ENCODE measurements at places on chromosomes 7 and 10.

- DNase-seq: no peak
Observed at GRCh38 chr7:39265641-39266591, 288.2 kb downstream of the POU6F2 start.

DNA sequence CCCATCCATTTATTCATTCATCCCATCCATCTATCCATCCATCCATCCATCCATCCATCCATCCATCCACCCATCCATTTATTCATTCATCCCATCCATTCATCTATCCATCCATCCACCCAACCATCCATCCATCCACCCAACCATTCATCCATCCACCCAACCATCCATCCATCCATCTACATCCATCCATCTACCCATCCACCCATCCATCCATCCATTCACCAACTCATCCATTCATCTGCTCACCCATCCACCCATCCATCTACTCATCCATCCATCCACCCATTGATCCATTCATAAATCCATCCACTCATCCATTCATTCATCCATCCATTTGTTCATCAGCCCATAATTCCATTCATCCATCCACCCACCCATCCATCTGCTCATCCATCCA is 56.4 kb downstream of the PFKFB3 start:
- DNase-seq: no peak

DNA sequence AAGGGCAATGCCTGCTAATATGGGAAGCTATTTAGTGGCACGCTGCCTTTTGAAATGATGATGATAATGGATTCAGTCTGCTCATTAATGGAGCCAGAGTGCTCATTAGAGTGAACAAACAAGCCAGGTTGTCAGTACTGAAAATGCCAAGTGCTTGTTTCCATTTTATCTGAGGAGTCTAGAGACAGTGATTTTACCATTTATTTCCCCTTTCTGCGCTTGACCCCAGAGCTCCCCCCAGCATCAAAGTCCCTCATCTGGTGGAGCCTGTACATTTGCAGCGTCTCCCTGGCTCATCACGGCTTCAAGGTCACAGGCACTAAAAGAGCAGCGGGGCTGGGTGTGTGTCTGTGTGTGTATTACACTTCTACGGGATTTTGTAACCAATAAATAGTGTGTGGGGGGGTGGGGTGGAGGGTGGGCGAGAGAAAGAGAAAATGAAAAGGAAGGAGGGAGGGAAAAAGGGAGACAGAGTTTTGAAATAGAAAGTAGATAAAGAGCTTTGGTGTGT is 553.8 kb downstream of the TFEC start:
- DNase-seq: no peak

DNA sequence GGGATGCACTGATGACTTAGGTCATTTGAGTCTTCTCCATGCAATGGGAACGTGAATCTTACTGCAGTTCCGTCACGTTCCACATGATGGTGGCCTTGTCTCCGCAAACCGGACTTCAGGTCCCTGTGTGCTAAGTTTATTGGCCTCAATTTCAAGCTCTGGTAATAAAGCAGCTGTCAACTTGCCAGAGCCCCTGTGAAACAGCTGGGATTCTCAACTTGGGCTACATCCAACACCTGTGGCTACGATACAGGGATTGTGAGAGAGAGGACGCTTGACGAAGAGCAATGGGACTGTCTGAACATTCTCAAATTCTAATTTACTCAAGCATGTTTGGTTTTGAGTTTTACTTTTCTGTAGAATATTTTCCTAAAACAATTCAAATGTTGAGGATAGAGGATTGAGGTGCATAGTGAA is 174.2 kb downstream of the PTN start:
- no peak for DNase-seq

GRCh38 chr7:55081472-55082227 is 62.8 kb downstream of the EGFR start:
- no peak for DNase-seq

DNA sequence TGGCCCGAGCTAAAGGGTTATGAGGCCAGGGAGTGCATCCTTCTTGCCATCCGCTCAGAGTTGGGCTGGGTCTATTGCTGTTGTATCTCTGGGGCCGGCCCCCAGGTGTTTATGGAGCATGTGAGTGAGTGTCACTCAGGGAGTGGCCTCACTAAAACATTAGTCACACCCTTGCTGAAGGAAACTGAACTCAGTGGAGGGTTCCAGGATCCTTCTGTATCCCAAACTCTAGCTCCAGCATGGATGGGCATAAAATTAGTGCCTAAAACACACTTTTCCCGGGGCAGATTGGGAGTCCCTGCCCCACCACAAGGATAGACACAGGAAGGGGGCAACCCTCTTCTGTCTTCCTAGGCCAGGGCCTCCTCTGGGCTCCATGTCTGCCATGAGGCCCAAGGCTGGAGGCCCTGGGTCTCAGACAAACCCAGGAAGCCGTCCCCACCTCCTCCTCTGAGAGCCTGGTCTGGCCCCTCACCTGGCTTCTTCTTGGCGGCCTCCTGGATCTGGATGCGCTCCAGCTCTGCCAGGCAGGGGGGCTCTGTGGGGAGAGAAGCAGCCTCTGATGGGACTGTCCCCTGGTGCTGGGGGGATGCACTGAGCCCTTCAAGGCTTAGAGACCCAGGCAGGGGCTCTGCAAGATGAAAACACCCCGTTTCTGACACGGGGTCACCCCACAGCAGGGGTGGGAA is 24.5 kb downstream of the SPOCK2 start:
- no peak for DNase-seq

GRCh38 chr10:88437411-88437810 is 145.7 kb downstream of the RNLS start:
- DNase-seq: no peak

- peak; percentile 11 for DNase-seq
Observed at GRCh38 chr10:69901628-69902505, 100.2 kb downstream of the COL13A1 start.

GRCh38 chr10:127012769-127013152 is 107.5 kb downstream of the DOCK1 start:
- DNase-seq: no peak

GRCh38 chr7:109996927-109997326 is 1094.0 kb upstream of the LRRN3 start:
- no peak for DNase-seq

- no peak for DNase-seq
Observed at GRCh38 chr7:155805826-155806095, 6.5 kb downstream of the SHH start.

DNA sequence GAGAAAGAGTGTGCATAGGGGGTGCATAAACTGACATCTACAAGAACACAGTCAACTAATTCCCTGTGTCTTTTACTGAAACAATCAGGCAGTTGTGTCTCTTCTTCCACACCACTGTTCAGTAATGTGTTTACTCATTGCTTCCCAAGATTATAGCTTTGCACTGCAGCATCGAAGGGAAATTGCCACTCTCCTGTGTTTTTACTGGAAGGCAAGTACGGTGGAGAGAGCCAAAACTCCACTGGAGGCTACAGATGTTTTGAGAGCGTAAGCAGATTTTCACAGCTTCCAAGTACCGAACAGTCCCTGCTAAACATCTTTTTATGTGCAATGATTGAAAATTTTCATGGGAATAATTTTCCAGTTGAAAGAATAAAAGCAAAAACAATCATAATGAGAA is 510.5 kb upstream of the AKR1E2 start:
- no peak for DNase-seq

DNA sequence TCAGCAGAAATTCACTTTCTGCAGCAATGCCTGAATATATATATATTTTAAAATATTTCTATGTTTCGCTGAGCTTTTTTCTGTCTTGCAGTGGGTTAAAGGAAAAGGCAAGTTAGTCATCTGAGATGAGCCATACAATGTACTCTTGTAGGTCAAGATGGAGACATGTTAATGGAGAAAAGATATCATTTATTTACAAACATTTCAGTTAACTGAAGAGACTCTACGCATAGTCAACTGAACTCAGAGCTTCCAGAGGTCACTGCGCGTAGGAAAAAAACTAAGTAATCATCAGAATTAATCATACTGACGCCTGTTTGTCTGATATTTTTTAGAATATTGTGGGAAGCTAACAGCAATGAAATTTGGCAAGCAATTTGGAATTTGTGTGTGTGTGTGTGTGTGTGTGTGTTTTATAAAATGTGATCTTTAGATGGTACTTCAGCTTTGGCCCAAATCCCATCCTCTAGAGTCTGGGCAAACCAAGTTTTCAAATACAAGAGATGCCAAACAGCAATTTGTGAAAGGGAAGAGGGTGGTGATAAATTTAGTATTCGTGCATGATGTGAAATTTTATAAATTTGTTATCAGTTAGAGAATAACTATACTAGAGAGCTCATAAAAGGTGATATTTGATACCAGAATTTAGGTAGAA is 193.9 kb upstream of the AGR3 start:
- no peak for DNase-seq

DNA sequence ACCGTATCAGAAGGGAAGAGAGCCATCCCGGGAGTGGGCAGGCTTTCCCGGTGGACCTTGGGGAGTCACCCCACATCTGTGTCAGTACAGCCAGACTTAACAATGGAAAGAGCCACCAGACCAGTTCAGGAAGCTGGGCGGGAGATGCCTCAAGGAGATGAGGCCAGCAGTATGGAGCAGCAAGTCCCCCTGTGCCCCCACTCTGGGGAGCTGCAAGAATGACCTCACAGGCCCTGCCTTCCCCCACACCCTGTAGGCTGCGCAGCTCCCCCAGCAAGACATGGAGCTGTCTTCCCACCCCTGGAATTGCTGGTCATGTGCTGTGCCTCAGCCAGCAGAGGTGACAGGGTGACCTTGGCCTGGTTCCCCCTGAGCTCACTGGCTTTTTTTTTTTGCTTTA is 76.8 kb upstream of the INSIG1 start:
- DNase-seq: no peak

DNA sequence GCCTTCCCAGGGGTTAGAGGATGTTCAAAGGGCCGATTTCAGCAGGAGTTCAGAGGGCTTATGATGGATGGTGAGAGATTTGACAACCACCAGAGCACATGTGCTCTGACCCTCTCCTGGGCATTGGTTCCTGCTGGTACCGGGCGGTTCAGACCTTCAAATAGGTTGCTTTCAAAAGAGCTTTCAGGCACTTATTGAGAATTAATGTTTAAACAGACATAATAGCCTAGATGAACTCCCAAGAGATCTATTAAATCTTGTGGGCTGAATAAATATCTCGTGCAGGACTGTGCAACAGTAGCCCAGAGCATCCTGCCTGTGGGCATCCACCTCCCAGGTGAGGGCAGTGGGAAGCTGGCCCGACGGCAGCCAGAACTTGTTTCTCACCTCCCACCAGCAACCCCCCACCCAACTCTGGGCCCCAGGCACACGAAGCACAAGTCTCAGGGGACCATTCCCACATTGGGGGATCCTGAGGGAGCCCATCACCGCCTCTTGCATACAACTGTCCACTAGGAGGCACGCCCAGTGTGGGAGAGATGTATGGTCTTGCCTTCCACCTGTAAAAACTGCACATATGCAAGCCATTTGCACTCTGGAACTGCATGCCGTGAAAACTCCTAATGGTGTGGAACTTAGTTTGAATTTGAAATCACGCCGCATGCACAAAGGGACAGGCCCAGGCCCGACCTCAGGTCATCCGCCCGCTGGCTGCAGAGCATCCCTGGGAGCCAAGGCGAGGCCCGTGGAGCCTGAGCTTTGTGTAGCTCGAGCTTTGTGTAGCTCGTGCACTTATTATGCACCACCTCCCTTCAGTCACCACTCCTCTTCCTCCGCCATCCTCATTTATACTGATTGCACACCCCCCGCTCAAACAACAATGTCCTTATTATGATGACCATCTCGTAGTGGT is 147.8 kb downstream of the ADCY1 start:
- DNase-seq: no peak

DNA sequence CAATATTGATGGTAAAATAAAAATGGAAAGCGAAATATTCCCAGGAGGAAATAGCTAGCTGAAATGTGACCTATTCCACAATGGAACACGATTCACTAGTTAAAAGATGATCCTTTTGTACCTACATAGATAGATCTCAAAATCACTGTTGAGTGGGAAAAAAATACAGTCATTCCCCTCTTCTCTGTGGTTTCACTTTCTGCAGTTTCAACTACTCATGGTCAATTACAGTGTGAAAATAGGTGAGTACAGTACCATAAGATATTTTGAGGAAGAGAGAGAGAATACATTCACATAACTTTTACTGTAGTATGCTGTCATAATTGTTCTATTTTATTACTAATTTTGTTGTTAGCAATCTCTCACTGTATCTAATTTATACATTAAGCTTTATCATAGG is 56.0 kb upstream of the COL13A1 start:
- peak; percentile 12 for DNase-seq

- no peak for DNase-seq
Observed at GRCh38 chr10:128306966-128307365, 180.7 kb upstream of the MKI67 start.

DNA sequence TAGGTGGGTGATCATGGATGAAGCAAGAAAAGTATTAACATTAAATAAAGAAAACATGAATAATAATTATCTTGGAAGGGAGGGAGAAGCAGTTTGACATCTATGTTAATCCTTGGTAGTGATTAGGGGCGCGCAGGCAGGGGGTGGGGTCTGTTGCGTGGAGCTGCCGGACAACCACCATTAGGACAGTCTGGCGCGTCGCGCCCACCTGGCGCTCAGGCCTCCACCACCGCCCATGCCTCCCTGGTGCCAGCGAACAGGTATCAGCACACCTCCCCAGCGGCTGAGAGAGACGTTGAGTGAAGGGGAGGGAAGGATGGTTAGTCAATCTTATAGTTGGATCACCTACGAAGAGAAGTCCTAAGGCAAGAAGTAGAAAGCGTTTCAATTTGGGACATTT is 94.2 kb upstream of the CDK1 start:
- no peak for DNase-seq

DNA sequence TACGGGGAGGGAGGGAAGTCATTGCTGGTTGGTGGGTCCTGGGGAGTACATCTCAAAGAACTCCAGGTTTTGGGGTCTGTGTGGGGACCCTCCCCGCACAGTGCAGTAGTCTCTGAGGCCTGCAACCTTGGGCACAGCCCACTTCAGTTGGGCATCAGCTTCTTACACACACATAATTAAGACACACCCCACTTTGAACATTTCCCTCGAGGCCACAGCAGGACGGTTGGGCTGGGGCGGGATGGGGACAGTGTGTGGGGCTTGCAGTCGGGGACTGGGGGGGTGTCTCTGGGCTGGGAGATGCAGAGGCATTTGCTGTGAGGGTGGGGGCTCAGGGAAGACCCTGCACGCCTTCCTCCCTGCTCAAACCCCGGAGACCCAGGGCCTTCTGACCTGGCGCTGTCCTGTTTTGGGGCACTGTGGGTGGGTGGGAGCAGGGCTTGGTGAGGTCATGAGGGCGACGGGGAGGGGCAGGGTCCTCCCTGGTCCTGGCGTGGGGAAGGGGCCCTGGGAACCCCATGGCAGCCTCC is 1.3 kb downstream of the LFNG start:
- DNase-seq: no peak

- no peak for DNase-seq
Observed at GRCh38 chr7:35792472-35792871, 8.4 kb upstream of the SEPTIN7 start.
